Thyroid gland (tissue), 4 donors: ENCODE measurements at places on chromosomes 1 and 21. TPM values are rescaled to one million over a fixed set of nuclear protein-coding genes. Genes with fewer than 3 reads are reported as not detected.

- no peak overlapping the region for H3K4me3 ChIP-seq
- no peak overlapping the region for H3K27ac ChIP-seq
Measured at GRCh38 chr1:112798292-112798691, 83.2 kb upstream of the PPM1J start.

DNA sequence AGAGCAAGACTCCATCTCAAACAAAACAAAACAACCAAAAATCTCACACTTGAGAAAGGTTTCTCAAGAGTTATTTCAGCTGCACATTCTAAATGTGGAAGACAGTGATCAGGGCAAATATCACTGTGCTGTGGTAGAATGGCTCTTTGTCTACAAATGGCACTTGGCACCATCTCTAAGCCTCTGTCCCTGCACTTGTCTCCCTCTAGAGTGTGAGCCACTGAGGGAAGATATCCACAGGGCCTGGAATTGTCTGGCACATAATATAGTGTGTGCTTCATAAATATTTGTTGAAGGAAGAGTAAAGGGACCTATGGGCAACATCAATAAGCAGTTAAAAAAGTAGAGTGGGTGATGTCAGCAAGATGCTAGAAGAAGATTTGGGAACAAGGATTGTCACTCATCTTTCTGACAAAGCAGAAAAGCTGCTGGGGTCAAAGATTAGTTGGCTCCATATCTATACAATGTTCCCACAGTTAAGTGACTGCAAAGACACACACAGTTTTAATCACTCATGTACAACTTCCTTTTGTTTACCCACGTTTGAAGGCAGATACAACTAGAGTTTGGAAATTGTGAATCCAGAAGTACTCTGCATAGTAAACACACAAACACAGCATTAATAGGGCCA, 19.1 kb downstream of the CD101 start:
- no peak overlapping the region for H3K27ac ChIP-seq
- H3K27me3 ChIP-seq: no peaks in the 10 kb centered on the region
- H3K4me3 ChIP-seq: no peak overlapping the region
- H3K36me3 ChIP-seq: no peaks in the 10 kb centered on the region
- no peaks in the 10 kb centered on the region for H3K4me1 ChIP-seq

- no peaks in the 10 kb centered on the region for H3K36me3 ChIP-seq
- DNase-seq: no peak
- no peaks in the 10 kb centered on the region for H3K27me3 ChIP-seq
- H3K27ac ChIP-seq: no peak overlapping the region
- no peak overlapping the region for H3K4me3 ChIP-seq
- no peaks in the 10 kb centered on the region for H3K4me1 ChIP-seq
Measured at GRCh38 chr1:40926441-40926840, 53.1 kb upstream of the CTPS1 start.

- peak overlapping the region; percentile 38 for H3K27ac ChIP-seq
- H3K4me1 ChIP-seq: peaks cover 13% of the 10 kb centered on the region
- no peak overlapping the region for H3K4me3 ChIP-seq
Measured at GRCh38 chr1:209643285-209644020, 8.8 kb downstream of the LAMB3 start.

GRCh38 chr1:54998677-54999076, at the start of gene BSND:
TSS of gene BSND (plus strand) at chr1:54998933. CDS start at chr1:54999187, 254 bp downstream.
- H3K36me3 ChIP-seq: no peaks in the 10 kb centered on the region
- H3K4me3 ChIP-seq: no peak within 1 kb of the TSS
- no peak within 1 kb of the TSS for H3K27ac ChIP-seq
- no peak for DNase-seq

- no peak overlapping the region for H3K27ac ChIP-seq
- peaks cover 4% of the 10 kb centered on the region for H3K4me1 ChIP-seq
- H3K4me3 ChIP-seq: no peak overlapping the region
- DNase-seq: no peak
- H3K27me3 ChIP-seq: no peaks in the 10 kb centered on the region
- H3K36me3 ChIP-seq: no peaks in the 10 kb centered on the region
Measured at GRCh38 chr1:20322081-20322824, 31.6 kb downstream of the VWA5B1 start.

GRCh38 chr21:27423038-27423437, 456.1 kb upstream of the ADAMTS5 start:
- DNase-seq: no peak
- H3K27me3 ChIP-seq: no peaks in the 10 kb centered on the region
- no peaks in the 10 kb centered on the region for H3K36me3 ChIP-seq
- no peak overlapping the region for H3K4me3 ChIP-seq

- H3K4me1 ChIP-seq: no peaks in the 10 kb centered on the region
- H3K27ac ChIP-seq: no peak overlapping the region
- no peak overlapping the region for H3K4me3 ChIP-seq
- H3K36me3 ChIP-seq: no peaks in the 10 kb centered on the region
Measured at GRCh38 chr1:33560680-33561079, 88.2 kb downstream of the ZSCAN20 start.

GRCh38 chr1:25110036-25110435, 122.3 kb downstream of the SYF2 start:
- no peak overlapping the region for H3K4me3 ChIP-seq
- no peaks in the 10 kb centered on the region for H3K36me3 ChIP-seq
- no peaks in the 10 kb centered on the region for H3K27me3 ChIP-seq
- no peaks in the 10 kb centered on the region for H3K4me1 ChIP-seq

NPHS2 gene
- not detected for total RNA-seq

RXRG gene
- total RNA-seq: 4.0 TPM

RGS5 gene
- 108 TPM for total RNA-seq

BARHL2 gene
- not detected for total RNA-seq

ZNF648 gene
- not detected for total RNA-seq

INSRR gene
- not detected for total RNA-seq

HPCA gene
- not detected for total RNA-seq

PDZK1IP1 gene
- total RNA-seq: not detected
